Osteocyte (in vitro differentiated cells): ENCODE measurements at places on chromosomes 3 and 15. TPM values are rescaled to one million over a fixed set of nuclear protein-coding genes. Genes with fewer than 3 reads are reported as not detected.

CSTA gene
- not detected in 2 replicates for total RNA-seq

TRAIP gene
- 3.4 and 5.3 TPM in 2 replicates for total RNA-seq

IRAK2 gene
- 1.3 and 1.5 TPM in 2 replicates for total RNA-seq

SPESP1 gene
- not detected in 2 replicates for total RNA-seq

ECT2 gene
- total RNA-seq = 15.8 and 18.9 TPM in 2 replicates

COPB2 gene
- total RNA-seq = 171 and 178 TPM in 2 replicates

MINAR1 gene
- 1.7 and 2.1 TPM in 2 replicates for total RNA-seq

CATSPER2 gene
- 3.1 and 3.3 TPM in 2 replicates for total RNA-seq

TGM4 gene
- total RNA-seq = 0.26 TPM in 1 of 2 replicates, not detected in the other

SCAANT1 gene
- not detected in 2 replicates for total RNA-seq

PFKFB4 gene
- 7.1 TPM in 2 replicates for total RNA-seq
